Inflammatory macrophage treated with lipopolysaccharide for 1 hour (primary cell): ENCODE measurements at places on chromosomes 11 and 22.

DNA sequence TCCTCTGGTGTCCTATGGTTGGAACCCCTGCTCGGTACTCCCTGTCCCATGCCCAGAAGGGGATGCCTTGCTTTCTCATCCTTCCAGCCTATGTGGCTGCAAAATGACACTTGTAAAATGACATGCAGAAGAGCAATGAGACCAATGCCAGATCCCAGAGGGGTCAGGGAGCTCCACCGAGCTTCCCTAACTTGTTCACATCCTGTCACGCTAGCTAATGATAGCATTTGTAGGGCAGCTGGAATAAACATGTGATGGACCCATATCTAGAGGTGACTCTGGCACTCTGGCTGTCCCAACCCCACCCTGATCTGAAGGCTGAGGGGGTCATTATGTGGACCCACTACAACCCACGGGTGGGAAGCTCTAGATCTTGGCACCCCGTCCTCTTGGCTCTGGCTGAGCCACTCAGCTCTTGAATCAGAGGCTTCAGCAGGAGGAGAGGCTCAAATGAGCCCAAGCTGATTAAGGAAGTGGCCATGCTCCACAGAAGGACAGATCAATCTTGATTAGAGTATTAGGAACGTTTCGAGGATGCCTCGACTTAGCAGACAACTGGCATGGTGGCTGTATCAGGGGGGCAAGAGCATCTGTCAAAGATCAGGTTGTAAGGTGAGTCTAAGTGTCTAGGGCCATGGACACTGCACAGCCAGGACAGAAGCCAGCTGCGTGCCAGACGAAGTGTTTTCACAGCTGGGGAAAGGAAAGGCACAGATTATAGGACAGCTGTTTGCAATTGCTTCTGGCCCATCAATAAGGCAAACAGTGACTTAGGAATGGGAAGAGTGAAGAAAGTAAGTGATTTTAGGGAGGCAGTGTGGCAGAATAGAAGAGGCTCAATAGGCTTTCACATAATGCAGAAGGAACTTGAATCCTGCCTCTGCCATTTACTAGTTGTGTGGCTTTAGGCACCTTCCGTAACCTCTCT lies 182.8 kb downstream of the KIRREL3 start:
- no peak for DNase-seq

DNA sequence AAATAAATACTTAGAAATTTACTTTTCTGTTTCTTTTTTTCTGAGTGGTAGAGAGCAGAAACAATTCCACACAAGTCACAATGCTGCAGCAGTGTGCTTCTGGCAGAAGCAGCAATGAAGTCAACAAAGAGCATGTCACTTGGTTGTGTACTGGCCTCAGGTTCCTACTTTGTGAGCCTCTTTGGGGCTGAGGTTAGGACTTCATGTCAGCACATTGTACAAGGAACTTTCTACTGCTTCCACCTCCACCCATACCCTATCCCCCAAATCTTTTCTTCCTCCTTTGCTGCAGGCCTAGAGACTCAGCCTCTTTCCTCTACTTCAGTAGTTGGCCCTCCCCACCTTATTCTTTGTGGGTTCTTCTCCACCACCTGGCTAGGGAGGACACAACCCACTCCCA lies 252.7 kb upstream of the PITPNB start:
- no peak for DNase-seq

DNA sequence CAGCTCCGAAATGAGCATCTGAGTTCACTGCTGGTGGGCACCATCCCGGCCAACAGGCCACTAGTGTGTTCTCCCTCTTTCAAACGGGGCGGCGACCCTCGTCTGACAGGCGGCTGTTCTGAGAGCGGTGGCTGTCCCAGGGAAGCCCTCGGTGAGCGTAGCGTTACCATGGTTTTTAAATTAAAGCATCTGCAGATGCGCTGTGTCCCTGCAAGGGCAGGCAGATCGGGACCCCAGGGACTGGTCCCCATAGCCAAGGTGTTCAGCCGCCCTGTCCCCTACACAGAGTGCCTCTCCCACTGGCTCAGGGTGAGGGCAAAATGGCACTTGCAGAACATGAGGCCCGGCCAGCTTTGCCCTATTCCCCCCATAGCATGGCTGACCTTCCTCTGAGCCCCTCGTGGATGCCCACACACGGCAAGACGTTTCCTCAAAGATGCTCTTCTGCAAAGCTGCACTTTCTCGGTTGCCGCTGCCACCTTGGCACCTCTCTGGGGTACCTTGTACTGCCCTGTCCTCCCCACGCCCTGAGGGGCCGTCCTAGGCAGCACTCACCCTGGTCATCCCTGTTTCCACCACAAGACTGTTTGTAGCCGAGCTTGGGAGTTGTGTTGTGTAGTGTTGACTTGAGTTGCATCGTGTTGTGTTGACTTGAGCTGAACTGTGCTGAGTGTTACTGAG lies 51.9 kb upstream of the KCNQ1OT1 start:
- DNase-seq: no peak

DNA sequence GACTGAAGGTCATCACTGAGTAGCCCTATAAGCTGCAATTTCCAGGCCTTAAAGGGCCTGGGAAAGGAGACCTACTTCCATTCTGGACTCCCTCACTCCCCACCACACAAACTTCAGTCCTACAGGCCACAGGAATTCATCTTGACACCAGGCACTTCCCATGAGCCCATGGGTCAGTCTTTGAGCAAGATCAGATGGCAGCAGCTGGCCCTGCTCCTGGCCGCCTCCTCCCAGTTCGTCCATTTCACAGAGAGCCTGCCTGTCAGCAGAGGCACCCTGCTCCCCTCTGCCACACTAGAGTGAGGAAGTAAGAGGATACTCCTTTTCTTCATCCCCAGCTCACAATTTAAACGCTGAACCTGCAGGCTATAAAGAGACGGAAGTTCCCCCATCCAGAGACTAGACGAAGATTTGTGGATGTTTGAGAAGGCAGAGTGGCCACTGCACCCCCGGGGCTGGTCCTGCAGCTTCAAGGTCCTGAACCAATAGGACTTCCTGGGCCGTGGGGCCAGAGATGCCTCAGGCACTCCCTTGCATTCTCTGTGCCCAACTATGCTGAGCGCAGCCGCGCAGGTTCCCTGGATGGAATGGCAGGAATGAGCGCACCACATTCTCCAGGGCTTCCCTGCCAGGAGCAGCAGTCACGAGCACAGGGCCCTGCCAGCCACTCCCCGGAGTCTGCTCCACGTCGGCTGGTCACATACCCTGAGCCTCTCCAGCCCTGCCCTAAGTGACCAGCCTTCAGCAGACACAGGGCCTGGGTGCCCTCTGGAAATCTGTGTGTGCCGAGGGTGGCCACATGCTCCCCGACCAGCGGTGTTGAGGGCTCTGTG lies 33.5 kb upstream of the BID start:
- no peak for DNase-seq

- no peak for DNase-seq
Observed at GRCh38 chr11:13680501-13681264, 12.2 kb downstream of the FAR1 start.
